ENCODE measurements at places on chromosomes 16 and 17.

DNA sequence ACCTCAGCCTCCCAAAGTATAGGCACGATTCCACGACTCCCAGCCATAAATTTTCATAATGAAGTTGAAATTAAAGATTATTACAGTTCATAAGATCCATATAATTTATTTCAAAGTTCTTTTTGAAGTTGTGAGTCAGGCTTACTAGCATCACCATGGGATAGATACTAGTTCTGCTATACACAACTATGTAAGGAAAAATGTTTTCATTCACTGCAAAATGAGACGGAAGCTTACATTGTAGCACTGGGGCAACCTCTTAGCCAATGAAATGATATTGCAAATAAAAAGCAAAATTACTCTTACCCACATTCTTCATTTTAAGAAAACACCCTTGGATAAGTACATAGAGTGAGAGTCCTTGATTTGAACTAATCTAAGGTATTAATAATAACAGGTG lies 18.8 kb upstream of the MARCHF10 start:
- no peak for DNase-seq

- no peak for DNase-seq
These were observed 26.8 kb upstream of the TMEM220 start for GRCh38 chr17:10756619-10757018.

DNA sequence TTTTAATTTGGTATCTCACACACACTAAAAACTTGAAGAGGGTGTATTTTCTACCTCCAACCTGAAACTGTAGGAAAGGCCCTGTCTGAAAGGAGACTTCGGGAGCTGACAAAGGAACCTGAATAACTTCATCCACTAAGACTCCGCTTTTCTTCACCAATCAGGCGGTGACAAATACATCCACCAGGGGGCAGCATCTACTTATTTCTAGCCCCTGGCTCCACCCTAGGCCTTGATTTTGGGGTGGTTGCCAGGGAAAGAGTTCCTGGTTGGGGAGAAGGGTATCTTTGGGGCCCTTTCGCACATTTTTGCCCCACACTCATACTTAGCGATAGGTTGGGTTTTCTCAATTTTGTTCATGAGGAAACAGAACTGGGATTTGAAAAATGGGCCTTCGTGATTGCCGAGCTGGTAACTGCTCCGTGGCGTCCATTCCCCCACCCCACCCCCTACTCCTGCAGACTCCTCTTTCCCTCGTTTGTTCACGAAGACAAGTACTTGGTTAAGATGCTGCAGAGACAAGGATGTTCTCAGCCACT lies 4.8 kb upstream of the ARL4D start:
- DNase-seq, result no peak

DNA sequence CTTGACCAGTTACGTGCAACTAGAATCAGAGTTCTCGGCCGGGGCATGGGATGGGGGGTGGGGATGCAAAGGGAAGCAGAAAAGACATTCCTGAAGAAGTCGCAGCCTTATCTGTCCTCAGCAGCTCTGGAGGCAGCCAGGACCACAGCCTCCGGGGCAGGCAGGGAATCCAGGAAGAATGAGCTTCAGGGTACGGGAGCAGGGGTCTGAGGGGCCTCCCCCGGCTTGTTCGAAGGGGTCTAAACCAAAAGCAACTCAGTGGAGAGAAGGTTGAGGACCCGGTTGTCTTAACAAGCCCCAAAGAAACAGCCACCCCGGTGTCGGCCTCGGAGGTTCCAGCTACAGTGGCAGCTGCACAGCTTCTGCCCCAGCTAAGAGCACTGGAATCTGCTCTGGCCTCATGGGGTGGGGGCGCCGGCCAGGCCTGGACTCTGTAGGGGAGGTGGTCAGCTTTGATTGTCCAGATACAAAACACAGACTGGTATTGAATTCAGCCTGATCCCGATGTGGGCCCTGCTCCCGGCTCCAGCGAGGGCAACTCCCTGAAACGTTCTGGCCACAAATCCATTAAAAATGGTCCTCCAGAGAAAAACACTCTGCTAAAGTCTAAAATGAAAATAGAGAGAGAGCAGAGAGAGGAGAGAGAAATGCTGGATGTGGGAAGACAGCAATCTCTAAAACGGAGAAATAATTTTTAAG lies 7.7 kb downstream of the HOXB4 start:
- no peak for DNase-seq

GRCh38 chr16:2766430-2767139 lies 10.5 kb downstream of the ELOB start:
- DNase-seq, result no peak

DNA sequence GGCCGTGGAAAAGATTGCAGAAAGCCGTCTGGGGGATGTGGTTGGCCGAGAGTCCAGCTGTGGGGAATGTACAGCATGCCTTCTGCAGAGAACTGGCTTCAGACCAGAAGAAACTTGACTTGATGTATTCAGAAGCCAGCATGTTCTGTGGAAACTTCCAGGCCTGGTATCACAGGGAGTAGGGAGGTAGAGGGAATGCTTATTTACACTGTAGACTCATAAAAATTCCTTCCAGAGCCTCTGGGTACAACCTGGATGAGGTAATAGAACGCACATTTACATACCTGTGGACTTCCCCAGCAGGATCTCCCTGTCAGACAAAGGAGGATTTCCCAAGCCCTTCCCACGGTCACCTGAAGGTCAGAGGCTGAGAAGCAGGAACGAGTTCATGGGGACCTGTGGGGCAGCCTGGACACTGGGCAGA lies 11.8 kb upstream of the GAS7 start:
- peak; percentile 21 for DNase-seq

- DNase-seq, result no peak
These were observed 1.2 kb upstream of the METTL26 start for GRCh38 chr16:637081-638018.

DNA sequence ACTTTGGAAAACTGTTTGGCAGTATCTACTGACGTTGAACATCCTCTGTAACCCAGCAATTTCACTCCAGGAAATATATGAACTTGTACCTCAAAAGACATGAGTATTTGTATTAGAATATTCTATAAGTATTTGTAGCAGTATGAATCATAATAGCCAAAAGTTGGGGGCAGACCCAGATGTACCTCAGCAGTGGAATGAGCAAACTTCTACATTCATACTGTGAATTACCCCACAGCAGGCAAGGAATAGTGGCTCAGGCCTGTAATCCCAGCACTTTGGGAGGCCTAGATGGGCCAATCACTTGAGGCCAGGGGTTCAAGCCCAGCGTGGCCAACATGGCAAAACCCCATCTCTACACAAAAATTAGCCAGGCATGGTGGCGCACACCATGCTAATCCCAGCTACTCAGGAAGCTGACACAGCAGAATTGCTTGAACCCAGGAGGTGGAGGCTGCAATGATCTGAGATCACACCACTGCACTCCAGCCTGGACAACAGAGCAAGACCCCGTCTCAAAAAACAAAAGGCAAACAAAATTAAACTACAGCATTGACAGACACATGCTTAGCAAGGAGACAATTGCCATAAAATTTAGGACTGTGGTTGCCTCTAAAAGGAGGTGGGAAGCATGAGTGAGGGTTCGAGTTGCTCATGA lies 11.2 kb upstream of the HELZ start:
- no peak for DNase-seq

GRCh38 chr17:57553991-57554825 lies 190.9 kb downstream of the CCDC182 start:
- no peak for DNase-seq

- no peak for DNase-seq
These were observed 232.1 kb downstream of the C16orf78 start for GRCh38 chr16:49605536-49606254.

GRCh38 chr16:7650431-7650830 lies 317.8 kb downstream of the RBFOX1 start:
- no peak for DNase-seq

- no peak for DNase-seq
These were observed 73.4 kb upstream of the GNG13 start for GRCh38 chr16:873889-874288.

DNA sequence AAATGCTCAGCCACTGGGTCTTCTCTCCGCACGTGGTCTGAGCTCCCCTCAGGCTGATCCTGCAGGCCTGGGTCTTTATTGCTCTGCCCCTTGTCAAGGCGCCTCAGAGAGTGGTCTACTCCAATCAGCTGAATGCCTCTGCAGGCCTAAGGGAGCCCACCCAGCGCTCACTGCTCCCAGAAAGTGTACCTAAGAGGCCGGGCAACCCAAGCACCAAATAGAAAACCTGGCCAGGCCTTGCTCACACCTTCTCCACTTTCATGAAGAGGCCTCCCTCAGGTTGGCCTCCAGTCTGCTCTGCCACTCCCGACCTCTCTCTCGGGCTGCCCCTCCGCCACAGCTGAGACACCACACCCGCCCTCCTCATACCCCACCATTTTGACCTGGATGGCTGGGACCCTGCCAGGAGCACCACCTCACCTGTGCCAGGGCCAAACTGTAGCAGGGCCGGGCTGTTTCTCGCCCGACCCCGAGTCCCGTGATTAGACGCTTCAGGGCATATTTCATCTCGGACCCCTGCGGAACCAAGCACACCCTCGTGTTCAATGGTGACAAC lies 665 bp downstream of the MYBBP1A start:
- DNase-seq, result no peak

GRCh38 chr17:18037486-18037885 lies 1.5 kb downstream of the ATPAF2 start:
- no peak for DNase-seq

GRCh38 chr16:29745121-29745852 lies 503 bp downstream of the C16orf54 start:
- no peak for DNase-seq

- no peak for DNase-seq
These were observed at the start of gene PRR15L for GRCh38 chr17:47957591-47958490. Gene PRR15L, minus strand, starts transcription at chr17:47957883. Its CDS starts 4,649 bp downstream, at chr17:47953234.

- DNase-seq, result no peak
These were observed 5.7 kb upstream of the TVP23A start for GRCh38 chr16:10824111-10824893.

DNA sequence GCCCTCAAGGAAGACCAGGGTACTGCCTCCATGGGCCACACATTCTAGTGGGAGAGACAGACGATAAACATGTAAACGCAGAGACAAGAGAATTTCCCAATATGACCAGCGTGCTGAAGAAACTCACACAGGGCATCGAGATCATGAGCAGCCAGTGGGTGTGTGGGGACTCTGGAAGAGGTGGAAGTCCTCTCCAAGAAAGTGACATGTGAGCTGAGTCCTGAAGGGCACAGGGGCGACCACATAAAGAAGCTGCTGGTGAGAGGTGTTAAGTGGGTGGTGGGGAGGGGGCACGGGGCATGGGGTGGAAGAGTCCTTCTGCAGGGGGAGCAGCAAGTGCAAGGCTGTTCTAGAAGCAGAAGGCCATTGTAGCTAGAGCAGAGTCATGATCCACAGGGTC lies 21.0 kb upstream of the RAP1GAP2 start:
- DNase-seq, result no peak

- no peak for DNase-seq
These were observed 153.2 kb downstream of the IRF8 start for GRCh38 chr16:86052115-86052670.

GRCh38 chr17:7932949-7933348 lies 943 bp downstream of the CNTROB start:
- no peak for DNase-seq

GRCh38 chr17:70158180-70158579 lies 11.2 kb upstream of the KCNJ2 start:
- no peak for DNase-seq

- no peak for DNase-seq
These were observed 66.6 kb downstream of the WSB1 start for GRCh38 chr17:27360507-27360906.

- DNase-seq, result no peak
These were observed 44.7 kb downstream of the TMEM132E start for GRCh38 chr17:34623856-34624766.

GRCh38 chr17:71667661-71668060 lies 453.2 kb upstream of the SOX9 start:
- DNase-seq, result no peak

GRCh38 chr16:10642964-10643363 lies 51.8 kb downstream of the TEKT5 start:
- no peak for DNase-seq

DNA sequence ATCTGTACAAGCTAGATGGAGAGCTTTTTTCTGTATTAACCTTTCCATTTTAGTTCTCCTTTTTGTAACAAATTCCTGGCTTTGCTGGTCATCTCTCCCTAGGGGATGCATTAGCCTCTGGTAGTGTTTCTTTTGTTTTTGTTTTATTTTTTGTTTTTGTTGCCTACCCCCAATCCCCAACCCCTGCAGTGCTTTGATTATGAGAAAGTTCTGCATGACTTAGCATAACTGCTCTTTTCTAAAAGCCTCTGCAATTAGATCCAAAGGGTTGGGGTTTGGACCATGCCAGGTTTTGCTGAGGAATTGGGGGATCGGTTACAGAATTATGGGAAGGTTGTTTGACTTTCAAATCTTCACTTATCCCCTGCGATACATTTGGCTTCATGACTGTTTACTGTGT lies 98.2 kb downstream of the ADAMTS18 start:
- no peak for DNase-seq

DNA sequence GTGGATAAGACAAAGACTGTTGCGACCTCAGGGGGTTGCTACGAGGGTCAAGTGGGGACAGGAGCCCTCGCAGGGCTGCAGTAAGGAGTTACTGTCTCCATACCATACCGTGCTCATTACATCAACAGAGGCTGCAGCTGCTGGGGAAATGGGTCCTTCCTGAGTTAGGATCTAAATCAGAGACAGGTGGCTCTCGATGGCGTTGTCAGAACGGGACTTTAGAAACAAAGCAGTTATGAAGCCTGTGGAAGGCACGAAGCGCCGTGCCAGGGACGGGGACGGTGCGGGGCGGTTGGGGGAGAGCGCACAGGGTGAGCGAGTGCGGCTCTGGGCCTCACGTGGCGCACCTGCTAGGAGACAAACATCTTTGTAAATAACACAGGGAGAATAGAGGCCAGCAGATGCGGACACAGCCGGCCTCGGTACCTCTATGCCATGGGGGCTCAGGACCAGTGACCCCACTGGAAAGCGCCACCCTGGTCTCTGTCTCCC lies 34.4 kb downstream of the ZCCHC14 start:
- no peak for DNase-seq

GRCh38 chr17:5182597-5183409 lies 8.9 kb downstream of the ZNF594 start:
- DNase-seq, result no peak

GRCh38 chr17:41020336-41020735 lies 6.7 kb downstream of the KRTAP1-5 start:
- no peak for DNase-seq

GRCh38 chr17:57329380-57330214 lies 73.3 kb downstream of the MSI2 start:
- DNase-seq, result no peak

DNA sequence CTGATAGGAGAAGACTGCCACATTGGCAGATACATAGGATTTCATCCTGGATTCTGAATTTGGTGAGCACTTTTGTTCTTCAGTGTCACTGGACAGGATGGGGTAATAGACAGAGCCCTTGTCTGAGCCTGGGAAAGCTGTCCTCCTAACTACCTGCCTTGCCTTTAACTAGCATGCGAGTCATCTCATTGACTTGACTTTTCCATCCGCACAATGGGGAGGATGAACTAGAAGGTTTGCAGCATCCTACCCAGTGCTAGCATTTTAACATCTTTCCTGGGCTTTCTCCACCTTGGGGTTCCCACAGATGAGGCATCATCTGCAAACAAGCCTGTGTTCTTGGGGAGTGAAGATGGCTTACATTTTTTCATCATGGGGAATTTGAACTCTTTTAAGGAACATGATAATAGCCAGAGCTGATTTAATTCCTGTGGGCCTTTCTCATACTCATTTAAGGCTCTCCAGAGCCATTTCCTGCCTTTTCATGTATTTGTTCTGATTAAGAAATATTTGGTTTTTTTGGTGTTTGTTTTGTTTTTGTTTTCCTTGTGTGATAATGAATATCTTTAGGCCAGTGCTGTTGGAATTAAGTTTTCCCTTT lies 139.5 kb downstream of the MSI2 start:
- no peak for DNase-seq

Measured in kidney epithelial cell (primary cell).